ENCODE measurements at places on chromosomes 1 and 21.

- peak; percentile 55 for DNase-seq
These were observed 18.9 kb downstream of the PGBD2 start for GRCh38 chr1:248924696-248925532.

- DNase-seq, result no peak
These were observed 9.0 kb downstream of the TRAF5 start for GRCh38 chr1:211335522-211336157.

- no peak for DNase-seq
These were observed 16.6 kb downstream of the LDLRAP1 start for GRCh38 chr1:25560001-25560400.

GRCh38 chr21:32790626-32791025 is 19.1 kb upstream of the PAXBP1 start:
- DNase-seq, result no peak

DNA sequence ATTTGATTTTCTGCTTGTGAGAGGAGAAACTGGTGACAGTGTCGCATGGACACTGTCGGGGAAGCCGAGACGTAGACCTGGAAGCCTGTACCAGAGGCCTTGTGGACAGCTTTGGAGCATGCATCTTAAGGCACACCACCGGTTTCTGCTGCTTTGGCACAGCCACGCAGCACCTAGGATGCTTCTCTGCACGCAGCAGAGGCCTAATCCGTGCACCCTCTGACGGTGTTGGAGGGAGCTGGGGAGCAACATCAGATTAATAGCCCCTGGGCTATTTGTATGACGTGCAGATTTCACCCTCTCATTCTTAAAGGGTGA is 30.3 kb downstream of the TEX35 start:
- no peak for DNase-seq

GRCh38 chr1:235009561-235010306 is 118.9 kb downstream of the TOMM20 start:
- no peak for DNase-seq

DNA sequence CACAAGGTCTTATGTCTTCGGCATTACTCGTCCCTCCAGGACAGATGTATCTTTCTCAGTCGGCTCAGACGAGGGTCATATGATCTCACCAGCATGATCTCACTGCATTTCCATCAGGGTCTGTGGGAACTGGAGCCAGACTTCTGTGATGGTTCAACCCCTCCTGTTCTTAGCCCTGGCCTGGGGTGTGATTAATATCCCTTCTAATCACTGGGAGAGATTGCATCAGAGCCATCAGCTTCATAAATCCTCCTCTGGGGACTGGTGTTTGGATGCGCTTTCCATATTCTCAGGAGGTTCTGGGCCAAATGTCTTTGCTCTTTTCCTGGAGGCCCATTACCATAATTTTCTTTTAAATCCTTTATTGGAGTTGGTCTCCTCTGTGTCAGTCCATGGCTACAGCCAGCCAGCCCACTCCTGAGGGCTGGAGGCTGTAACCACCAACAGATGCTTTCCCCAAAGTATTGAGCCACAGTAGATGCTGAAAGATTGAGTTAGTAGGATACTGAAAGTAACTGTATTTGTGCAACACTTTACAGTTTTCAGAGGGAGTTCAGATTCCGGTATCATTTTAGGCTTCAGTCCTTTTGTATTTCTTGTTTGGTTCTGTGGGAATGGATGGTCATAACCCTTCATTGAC is 20.0 kb downstream of the CACNA1E start:
- no peak for DNase-seq

- DNase-seq, result no peak
These were observed at the start of gene PRAMEF12 for GRCh38 chr1:12773438-12773837. Gene PRAMEF12 (plus strand): TSS chr1:12773738. CDS start chr1:12774868, 1,130 bp downstream.

- peak; percentile 43 for DNase-seq
These were observed 3.0 kb downstream of the FMO1 start for GRCh38 chr1:171251042-171251951.

GRCh38 chr1:160098852-160099561 is 588 bp upstream of the IGSF8 start:
- DNase-seq, result peak; percentile 99

DNA sequence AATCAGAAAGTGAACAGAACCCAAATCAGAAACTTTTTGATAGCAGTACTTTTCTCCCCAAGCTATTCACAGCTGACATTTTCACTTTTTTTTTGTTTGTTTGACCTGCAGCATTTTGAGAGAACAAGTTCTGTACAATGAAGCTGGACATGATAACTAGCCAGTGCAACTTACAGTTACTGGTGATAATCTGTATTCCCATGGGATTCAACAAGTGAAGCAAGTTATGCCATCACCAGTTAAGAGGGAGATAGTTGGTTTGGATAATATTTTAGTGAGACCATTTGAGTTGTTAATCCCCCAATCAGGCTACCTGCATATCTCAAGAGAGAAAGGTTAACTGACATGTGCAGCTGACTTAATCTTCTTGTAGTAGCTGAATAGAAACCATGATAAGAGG is 18.1 kb downstream of the SON start:
- no peak for DNase-seq

DNA sequence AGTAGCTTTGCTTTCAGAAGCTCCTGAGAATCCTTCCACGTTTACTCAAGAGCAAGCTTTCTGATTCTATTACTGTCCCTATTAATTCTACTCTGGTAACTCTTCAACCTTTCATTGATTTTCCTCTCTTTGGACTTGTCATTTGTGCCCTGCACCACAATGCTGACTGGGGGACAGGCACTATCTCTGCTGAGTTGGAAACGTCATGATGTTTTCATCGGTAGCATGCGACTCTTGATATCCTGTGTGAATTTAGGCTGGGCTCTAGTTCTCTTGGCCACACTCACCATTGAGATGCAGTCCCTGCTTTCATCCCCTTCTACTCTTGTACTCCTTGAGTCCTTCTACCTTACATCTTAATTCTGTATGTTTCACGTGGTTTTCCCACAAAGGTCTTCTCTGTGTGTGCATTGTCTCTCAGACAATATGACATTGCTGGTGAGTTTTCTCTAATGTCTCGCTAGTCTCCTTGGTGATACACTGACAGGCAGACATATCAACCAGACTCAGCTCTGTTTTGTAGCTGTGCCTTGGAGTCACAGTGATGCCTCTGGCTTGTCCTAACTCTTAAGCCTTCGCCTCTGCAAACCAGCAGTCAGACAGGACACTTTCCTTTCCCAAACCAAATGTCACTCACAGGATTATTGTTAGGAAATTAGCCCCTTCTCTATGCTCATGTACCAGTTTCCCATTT is 223.6 kb upstream of the ADGRL2 start:
- DNase-seq, result no peak

GRCh38 chr21:24941316-24942185 is 665.7 kb downstream of the MRPL39 start:
- no peak for DNase-seq

DNA sequence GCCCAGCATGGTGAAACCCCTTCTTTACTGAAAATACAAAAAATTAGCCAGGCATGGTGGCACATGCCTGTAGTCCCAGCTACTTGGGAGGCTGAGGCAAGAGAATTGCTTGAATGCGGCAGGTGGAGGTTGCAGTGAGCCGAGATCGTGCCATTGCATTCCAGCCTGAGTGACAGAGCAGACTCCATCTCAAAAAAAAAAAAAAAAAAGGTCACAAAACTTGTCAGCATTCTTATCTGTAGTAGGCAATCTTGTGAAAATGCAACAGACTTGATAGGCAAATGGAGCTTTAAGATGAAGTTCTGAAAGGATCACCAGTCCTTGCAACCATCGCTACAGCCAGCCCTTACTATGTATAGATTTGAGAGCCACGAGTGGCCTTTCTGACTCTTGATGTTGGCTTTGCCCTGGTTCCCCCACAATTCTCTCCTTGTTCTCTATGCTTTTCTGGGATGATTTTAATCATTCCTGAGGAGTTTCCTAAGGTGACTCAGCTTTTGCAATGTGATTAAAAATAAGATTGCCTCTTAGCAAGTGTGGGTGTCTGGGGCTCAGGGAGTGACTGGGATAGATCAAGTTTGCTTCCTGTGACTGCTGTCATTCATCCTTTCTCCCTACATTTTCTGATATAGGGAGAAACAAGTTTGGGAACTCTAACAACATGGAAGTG is 7.1 kb upstream of the MAP1LC3C start:
- DNase-seq, result no peak
